ENCODE measurements at places on chromosomes 5 and 9.

- no peak for DNase-seq
Observed at GRCh38 chr9:69609156-69609555, 63.0 kb downstream of the APBA1 start.

GRCh38 chr5:83281176-83281575, 190.4 kb upstream of the VCAN start:
- DNase-seq = no peak

- DNase-seq = no peak
Observed at GRCh38 chr5:114185274-114185673, 176.6 kb upstream of the KCNN2 start.

DNA sequence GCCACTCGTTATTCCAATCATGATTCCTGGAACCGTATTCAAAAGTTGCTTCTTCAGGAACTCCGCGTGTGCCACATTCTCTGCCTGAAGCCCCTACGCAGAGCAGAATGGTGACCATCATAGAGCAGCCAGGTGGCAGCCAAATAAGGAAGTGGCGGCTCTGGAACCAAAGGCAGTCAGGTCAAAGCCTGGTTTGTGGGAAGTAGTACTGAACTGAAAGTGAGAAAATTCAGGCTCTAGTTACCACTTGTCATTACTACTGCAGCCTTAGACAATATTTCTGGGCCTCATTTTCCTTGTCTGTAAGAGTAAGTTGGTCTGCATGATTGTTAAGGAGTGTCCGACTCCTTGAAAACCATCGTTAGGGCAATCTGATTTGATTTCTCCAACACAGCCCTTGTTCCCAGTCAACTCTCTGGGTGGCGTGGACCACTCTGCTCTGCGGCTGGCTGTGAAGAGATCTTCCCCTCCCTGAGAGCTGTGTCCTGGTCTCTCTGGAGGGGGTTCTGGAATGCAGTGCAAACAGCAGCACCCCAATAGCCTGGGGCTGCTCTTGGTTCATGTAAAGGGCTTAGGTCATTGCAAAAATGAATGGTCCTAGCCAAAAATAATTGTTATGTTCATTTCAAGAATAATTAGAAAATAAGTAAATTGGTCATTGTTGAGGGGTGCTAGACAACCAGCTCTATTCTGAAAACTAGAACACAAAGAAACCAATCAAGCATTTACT, 102.4 kb downstream of the MED27 start:
- DNase-seq = no peak

- no peak for DNase-seq
Observed at GRCh38 chr5:124743602-124744169, 2.8 kb downstream of the ZNF608 start.

GRCh38 chr5:149210225-149210624, 61.4 kb upstream of the AFAP1L1 start:
- DNase-seq = no peak

DNA sequence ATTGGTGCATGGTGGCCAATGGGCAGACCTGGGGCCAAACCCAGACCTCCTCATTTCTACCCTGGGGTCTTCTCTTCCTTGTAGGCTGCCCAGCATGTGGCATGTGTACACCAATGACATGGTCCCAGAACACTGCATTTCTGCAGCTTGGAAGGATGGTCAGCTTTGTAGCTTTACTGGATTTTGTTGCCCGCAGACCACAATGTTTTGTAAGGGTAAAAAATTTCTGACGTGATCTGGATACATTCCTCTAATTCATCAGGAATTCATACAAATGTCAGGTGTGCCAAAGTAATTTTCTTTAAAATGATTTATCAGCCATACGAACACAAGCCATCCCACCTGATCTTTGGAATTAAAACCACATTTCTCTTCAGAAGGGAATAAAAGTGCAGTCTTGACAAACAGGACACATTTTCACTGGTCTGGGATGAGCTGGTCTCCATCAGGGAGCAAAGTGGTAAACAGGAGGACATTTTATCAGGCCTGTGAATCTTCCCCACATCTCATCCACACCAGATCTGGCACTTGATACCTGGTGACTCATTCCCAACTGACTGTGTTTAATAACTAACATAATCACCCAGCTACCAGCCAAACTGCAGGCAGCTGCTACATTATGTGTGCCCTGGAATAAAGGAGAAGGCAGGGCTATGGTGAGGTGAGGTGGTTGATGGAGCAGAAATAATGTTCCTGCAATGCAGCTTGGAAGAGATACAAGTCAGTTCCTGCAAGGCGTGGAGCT, 103.9 kb downstream of the SPOCK1 start:
- no peak for DNase-seq

GRCh38 chr9:592733-593132, 248.8 kb upstream of the DMRT1 start:
- no peak for DNase-seq

GRCh38 chr5:65893749-65894430, 32.5 kb upstream of the ERBIN start:
- no peak for DNase-seq

GRCh38 chr9:127187231-127187956, 65.0 kb upstream of the ANGPTL2 start:
- peak; percentile 32 for DNase-seq

DNA sequence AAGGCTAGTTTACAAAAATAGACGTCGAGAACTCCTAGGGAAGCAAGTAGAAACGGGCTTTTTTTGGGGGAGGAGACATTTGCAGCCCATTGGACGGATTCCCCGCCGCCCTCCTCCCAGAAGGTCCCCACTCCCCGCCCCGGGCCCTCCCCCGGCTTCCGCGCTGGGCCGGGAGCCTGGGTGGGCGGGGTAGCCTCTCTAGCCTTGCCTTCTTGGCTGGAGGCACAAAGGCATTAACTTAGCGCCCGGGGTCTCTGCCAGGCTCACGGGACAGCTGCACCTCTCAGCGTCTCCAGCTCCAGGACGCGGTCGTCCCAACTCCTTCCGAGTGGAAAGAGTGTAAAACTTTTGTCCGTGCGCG, at the start of gene DMRTA1:
Gene DMRTA1, plus strand, starts transcription at position 236 of the 361 bp plus-strand sequence. CDS start 242 bp downstream, outside the sequence.
- DNase-seq = peak; percentile 44

GRCh38 chr5:14424011-14424685, 157.4 kb upstream of the OTULINL start:
- no peak for DNase-seq

GRCh38 chr5:68287976-68288706, 72.6 kb downstream of the PIK3R1 start:
- DNase-seq = no peak

DNA sequence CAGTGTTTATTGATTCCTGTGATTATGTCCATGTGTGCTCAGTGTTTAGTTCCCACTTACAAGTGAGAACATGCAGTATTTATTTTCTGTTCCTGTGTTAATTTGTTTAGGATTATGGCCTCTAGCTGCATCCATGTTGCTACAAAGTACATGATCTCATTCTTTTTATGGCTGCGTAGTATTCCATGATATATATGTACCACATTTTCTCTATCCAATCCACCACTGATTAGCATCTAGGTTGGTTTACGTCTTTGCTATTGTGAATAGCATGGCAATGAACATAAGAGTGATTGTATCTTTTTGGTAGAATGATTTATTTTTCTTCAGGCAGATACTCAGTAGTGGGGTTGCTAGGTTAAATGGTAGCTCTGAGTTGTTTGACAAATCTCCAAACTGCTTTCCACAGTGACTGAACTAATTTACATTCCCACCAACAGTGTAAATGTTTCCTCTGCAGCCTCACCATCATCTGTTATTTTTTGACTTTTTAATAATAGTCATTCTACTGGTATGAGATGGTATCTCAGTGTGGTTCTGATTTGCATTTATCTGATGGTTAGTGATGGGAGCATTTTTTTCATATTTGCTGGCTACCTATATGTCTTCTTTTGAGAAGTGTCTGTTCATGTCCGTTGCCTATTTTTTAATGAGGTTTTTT, 47.5 kb upstream of the ELL2 start:
- no peak for DNase-seq

DNA sequence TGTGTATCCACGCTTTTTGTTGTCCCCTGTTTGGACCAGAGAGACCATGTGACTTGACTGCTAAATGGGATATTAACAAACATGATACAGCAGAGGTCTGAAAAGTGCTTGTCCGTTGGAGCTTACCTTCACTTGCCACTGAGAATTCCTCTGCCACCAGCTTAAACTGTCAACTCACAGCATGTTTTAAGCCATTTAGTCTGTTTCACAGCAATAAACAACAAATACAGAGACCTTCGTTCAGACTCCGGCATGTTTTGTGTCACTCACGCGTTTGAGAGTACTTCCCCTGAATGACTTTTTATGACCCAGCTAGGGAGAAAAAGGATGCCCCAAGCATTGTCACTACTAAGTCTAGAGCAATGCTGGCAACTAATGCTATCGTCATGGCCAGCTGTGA, 173.8 kb downstream of the PTPRD start:
- no peak for DNase-seq

- DNase-seq = no peak
Observed at GRCh38 chr5:66540078-66540477, 56.1 kb upstream of the MAST4 start.

DNA sequence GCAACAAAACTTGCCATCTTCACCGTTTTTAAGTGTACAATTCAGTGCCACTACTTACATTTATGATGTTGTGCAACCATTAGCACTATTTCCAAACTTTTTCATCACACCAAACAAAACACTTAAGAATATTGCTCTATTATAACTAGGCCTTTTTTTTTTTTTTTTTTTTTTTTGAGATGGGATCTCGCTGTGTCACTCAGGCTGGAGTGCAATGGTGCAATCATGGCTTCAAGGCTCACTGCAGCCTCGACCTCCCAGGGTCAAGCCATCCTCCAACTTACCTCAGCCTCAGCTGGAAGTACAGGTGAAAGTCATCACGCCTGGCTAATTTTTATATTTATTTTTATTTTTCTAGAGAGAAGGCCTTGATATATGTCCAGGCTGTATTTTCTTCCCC, 22.3 kb upstream of the LMNB1 start:
- no peak for DNase-seq

GRCh38 chr9:17837965-17838364, 259.1 kb downstream of the SH3GL2 start:
- DNase-seq = no peak

DNA sequence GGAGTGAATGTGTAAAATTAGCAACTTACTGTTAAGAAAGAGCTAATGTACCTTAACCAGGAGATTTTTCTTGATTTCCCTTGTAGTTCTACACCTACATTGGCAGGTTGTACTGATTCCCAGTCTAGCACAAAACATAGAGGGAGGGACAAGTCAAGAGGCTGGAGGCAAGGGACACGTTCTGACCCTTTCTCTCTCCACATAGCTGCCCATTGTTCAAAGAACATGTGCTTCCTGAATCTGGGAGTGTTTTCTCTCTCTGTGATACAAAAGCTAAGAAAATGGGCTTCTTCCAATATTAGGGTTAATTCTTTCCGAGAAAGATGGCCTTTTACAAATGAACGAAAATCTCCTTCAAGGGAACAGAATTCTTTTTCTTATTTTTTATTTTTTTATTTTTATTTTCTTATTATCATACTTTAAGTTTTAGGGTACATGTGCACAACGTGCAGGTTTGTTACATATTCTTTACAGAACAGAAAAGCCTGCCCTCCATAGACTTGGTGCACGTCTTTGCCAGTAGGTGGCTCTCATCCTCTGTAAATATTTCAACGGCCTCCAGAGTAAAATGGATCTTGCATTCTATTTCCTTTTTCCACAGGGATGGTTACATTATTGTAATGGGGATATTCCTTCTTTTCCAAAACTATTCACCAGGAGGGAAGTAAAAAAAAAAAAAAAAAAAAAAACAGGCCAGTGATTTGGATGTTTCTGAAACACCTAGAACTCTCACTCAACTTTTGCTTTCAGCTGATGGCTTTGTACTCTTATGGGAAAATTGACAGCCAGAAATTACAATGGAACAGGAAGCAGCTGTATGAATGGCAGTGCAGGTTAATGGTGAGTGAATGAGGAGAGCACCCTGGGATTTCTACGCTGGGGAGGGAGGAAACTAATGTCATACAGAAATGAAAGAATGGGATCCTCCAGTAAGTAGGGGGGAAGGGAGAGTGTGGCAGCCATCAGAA, 13.1 kb upstream of the IFNA5 start:
- DNase-seq = no peak

DNA sequence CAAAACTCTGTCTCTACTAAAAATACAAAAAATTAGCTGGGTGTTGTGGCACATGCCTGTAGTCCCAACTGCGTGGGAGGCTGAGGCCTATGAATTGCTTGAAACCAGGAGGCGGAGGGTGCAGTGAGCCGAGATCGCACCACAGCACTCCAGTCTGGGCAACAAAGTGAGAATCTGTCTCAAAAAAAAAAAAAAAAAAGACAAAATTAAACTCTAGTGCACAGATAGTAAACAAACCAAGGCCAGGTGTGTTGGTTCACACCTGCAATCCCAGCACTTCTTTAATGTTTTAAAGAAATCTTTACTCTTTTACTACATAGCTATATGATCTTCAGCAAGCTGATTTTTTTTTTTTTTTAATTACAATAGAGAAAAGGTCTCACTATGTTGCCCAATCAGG, 8.4 kb downstream of the ZCCHC10 start:
- DNase-seq = no peak

- DNase-seq = no peak
Observed at GRCh38 chr9:113979343-113980127, 98.6 kb downstream of the AMBP start.

Measured in T1000 (cell line).